ENCODE measurements at places on chromosomes 7 and 10.

GRCh38 chr7:115409682-115410433, 488.0 kb downstream of the MDFIC start:
- DNase-seq = no peak

GRCh38 chr7:2225830-2226229, 6.9 kb downstream of the MAD1L1 start:
- no peak for DNase-seq

DNA sequence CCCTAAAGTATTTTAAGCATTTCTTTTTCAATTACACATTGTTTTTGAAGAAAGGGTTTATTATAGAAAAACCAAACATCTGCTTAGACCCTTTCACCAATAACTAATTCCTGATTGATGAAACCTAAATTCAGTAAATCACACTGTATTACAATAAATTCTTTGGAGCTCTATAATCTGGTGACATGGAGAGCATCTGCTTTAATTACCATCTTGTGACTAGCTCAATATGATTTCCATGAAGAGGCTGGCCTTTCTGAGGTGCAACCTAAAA, 9.7 kb downstream of the HYCC1 start:
- DNase-seq = no peak

GRCh38 chr7:100567031-100567730, 6.5 kb downstream of the SAP25 start:
- DNase-seq = no peak

DNA sequence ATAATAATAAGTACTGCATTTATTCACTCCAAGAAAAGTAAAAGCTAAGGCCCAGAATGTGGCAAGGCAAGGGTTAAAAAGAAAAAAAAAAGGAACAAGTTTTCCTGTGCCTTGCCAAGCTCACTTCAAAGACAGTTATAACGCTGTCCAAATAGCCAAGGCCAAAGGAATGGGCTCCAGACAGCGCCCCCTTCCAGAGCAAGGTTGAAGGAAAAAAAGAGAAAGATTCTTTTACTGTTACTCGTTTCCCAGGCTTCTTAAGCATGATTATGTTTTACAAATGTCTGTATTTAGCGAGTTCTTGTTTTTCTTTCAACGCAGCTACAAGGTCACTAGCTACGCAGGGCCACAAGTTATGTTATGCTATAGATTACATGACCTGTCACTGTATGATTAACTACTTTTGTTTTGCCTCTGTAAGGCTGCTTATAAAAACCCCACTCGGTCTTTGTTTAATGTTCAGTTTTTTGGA, 9.1 kb upstream of the EIF4H start:
- DNase-seq = no peak

GRCh38 chr10:22672319-22673090, 41.9 kb downstream of the PIP4K2A start:
- no peak for DNase-seq

GRCh38 chr7:39356172-39356925, 209.9 kb upstream of the YAE1 start:
- no peak for DNase-seq

GRCh38 chr10:72691863-72692743, at the start of gene MCU:
Gene MCU, plus strand, starts transcription at chr10:72692143. Its CDS starts 9 bp downstream, at chr10:72692152.
- peak; percentile 86 for DNase-seq

GRCh38 chr7:55970978-55971377, 6.6 kb downstream of the NIPSNAP2 start:
- DNase-seq = no peak

GRCh38 chr7:144784943-144785342, 50.9 kb downstream of the TPK1 start:
- no peak for DNase-seq

- DNase-seq = no peak
Measured at GRCh38 chr7:151416112-151416940, 6.5 kb upstream of the WDR86 start.

DNA sequence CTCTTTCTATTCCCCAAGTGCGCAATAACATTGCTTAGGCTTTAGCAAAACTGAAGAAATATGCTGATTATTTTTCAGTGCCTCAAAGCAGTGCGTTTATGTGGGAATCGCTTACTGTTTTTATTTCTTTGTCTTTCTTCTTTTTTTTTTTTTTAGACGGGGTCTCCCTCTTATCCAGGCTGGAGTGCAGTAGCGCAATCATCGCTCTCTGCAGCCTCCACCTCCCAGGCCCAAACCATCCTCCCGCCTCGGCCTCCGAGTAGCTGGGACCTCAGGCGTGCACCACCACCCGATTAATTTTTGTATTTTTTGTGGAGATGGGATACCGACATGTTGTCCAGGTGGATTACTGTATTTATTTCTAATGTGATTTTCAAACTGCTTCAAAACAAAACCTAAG, 1.2 kb downstream of the DENND10 start:
- DNase-seq = no peak

- no peak for DNase-seq
Measured at GRCh38 chr10:92800134-92800733, 48.1 kb upstream of the EXOC6 start.

- DNase-seq = no peak
Measured at GRCh38 chr10:11302181-11302580, 284.5 kb downstream of the CELF2 start.

GRCh38 chr10:51422311-51423120, 276.9 kb downstream of the CSTF2T start:
- no peak for DNase-seq

DNA sequence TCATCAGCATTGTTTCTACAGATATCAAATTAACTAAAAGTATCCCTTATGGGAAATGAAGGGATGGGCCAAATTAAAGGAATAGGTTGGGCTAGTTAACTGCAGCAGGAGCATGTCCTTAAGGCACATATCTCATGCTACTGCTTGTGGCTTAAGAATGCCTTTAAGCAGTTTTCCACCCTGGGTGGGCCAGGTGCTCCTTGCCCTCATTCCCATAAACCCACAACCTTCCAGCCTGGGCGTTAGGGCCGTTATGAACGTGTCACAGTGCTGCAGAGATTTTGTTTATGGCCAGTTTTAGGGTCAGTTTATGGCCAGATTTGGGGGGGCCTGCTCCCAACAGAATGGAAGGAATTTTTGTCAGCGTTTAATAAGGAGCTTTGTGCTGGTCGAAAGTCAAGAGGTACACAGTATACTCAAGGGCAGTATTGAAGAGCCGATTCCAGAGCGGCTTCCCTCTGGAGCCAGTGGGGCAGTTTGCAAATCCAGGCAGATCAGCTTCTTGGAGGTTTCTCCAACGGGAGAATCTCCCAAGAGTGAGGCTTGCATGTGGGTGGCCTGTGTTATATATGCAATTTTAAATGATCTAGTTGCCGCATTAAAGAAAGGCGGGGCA, 7.7 kb downstream of the PFKP start:
- no peak for DNase-seq

DNA sequence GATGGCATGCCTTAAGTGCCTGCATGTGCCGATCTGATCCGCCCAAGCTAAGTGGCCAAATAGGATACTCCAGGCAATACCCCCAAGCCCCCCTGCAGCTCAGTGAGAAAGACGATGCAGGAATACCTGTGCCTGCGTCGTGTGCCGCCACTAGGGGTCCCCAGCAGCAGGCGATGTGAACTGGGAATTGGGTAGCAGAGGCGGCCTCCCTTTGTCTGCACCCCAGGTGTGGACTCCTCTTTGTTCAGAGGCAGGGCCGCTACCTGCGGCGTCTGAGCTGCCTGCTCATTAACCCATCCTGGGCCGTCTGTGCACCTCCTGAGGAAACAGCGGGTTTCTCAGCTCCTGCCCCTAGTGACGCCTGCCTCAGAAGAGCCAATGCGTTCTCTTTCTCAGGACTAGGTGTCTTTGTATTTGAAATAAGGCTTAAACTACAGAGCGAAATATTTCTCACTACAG, 4.8 kb upstream of the CHN2 start:
- peak; percentile 38 for DNase-seq

DNA sequence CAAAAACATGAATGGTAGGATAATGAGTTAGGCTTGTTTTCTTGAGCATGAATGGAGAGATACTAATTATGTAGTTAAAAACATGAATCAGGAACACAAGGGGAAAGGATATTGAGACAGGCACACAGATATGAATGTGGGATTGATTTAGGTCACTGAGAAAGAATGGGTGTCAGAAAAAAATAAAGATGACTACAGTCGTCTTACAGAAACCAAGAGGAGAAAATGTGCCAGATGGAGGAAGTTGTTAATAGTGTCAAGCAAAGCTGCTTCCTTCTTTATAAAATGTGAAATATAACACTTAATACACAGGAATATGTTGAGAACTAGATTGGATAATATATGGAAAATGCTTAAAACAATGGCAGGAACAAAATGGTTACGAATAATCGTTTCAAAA, 173.3 kb upstream of the BET1 start:
- no peak for DNase-seq
